ENCODE measurements at places on chromosomes 5 and 9. TPM values are rescaled to one million over a fixed set of nuclear protein-coding genes. Genes with fewer than 3 reads are reported as not detected.

SMC2 gene
- polyA plus RNA-seq = 2.6 TPM

NCS1 gene
- 26.0 TPM for polyA plus RNA-seq

LRRC19 gene
- polyA plus RNA-seq = not detected

GABRG2 gene
- polyA plus RNA-seq = 0.20 TPM

PITX1 gene
- polyA plus RNA-seq = 48.7 TPM

SLC46A2 gene
- not detected for polyA plus RNA-seq

PCDHA9 gene
- polyA plus RNA-seq = not detected

All from stomach (tissue), 19 donors.